Spinal cord (tissue), 10 donors: ENCODE measurements at places on chromosomes 12 and 14.

- no peak for DNase-seq
Measured at GRCh38 chr12:34126239-34126641, 103.9 kb downstream of the ALG10 start.

DNA sequence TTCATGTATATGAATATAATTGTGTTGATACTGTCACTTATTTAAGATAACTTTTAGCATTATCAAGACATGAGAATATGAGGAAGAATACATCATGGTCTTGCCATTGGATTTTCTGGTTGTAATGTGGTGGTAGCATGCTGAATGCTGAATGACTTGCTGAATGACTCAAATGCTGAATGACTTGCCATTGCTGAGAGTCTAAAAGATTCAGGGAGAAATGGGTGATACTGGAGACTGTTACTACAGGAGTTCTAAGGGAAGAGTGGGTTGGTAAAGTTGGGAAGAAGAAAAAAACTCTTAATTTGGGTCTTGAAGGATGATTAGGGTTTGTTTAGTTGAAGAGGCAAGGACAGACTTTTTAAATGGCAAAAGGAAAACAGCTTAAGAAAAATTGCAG lies 72.1 kb upstream of the MANSC4 start:
- no peak for DNase-seq

DNA sequence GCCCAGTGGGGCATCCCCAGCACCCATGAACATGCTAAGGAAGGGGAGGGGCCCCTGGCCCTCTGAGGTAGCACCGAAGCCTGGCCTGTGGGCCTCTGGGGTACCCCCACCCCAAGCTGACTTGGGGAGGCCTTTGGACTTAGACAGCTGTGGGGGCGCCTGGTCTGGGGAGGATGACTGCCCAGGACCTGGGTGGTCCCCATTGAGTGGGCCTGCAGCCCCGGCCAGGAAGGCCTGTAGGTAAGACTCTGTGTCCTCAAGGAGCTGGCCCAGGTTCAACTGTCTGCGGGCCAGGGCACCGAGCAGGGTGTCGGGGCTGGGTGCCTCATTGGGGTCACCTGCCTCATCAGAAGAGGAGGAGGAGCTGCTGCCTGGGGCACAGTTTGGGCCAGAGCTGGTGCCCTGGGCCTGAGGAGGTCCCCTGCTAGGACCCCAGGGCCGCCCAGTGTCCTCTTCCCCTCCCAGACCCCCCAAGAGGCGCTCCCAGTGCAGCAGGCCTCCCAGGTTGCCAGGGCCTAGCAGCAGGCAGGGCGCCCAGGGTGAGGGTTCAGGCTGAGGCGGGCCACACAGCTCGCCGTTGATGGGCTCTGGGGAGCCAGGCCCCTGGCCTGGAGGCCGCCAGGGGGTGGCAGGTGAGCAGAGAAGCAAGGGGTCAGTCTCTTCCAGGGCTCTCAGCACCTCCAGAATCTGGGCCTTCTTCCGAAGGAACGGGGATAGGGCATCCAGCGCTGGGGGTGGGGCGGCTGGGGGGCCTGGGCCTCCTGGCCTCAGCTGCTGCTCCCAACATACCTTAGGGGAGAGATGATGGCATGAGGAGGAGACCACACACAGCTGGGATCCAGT lies 31.4 kb downstream of the NCKAP5L start:
- no peak for DNase-seq

GRCh38 chr12:64779354-64779974 lies 20.3 kb upstream of the GNS start:
- DNase-seq = no peak
